Activated CD4-positive, alpha-beta T cell treated with anti-CD3 and anti-CD28 coated beads, Interleukin-2, amount 10 ng/mL, durations not matched to agents 7 days and 5 days (primary cell): ENCODE measurements at places on chromosomes 1 and 21.

DNA sequence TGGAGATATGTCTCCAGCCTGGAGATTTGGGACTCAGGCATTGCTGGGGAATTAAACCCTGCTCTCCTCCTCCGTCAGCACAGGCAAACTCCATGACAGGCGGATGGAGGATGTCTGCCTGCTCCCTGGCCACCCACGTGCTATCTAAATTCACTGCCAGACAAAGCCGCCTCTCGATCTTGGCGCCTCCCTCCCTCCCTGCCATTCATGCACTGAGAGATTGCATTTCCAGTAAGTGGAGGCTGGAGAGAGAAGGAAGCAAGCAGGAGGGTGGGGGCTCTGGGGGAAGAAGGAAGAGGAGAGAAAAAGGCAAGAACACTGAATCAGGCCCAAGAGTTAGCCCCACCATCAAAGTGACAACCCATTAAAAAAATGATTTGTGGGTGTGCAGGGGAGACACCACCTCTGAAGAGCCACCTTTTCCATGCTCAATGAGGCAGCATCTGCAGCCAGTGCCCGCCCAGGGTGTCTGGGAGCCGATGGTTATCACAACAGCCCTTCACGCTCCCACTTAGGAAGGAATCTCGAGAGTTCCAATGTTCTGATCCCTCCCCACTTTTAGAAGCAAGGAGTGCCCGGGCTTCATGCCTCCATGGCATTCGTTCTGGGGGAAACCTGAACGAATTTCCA, 183.0 kb downstream of the HIVEP3 start:
- DNase-seq = no peak

DNA sequence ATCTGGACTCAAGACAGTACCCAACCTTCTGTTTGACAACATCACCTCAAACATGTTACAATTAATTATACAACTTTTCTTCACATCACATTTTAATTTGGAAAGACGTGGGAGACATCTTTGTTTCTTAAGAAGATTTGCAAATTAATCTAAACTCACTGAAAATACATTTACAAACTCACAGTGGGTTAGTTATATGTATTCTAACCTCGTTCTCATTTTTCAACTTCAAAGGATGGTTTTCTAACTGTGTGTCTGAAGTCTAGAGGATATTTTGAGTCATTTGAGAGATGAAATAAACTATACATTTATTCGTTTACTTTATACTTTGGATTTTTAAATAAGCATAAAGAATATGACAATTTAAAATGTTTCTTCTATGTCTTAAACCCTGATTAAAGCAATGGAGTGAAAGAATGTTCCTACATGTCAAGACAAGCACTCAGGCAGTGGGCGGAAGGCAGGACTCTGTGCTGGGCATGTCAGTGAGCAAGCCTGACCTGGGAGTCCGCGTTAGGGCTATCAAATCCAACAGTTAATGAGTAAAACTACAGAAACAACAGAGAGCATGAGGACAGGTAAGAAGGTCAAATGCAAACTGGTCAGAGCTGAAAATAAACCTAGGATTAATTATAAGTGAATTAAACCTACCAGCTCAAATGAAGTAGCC, 76.5 kb upstream of the CTTNBP2NL start:
- DNase-seq = no peak

GRCh38 chr1:226309398-226310244, 657 bp upstream of the LIN9 start:
- no peak for DNase-seq

GRCh38 chr21:39217356-39218081, 34.3 kb upstream of the PSMG1 start:
- DNase-seq = no peak

DNA sequence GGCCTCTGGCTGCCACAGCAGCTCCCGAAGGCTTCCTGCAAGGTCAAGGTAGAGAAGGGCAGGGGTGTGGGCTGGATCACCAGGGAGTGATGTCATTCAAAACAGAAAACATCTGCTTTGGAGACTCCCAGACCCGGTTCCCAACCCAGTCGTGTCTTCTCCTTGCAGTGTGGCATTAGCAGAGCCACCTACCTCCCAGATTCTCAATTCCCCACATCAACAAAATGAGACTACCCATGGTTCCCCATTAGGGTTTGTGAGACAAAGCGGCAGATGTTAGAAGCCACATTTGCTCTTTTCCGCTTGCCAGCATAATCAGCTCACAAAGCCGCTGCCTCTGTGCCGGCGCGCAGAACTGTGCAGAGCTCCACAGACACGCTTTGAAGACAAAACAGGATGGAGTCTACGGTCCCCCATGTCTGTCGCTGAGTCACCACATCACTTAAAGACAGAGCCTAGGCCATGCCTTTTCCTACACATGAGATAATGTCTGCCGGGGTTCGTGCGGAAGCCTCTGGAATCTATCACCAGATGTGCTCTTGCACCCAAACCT, 12.5 kb downstream of the KIF17 start:
- no peak for DNase-seq

GRCh38 chr1:100074604-100075395, 57.9 kb downstream of the SASS6 start:
- DNase-seq = no peak

DNA sequence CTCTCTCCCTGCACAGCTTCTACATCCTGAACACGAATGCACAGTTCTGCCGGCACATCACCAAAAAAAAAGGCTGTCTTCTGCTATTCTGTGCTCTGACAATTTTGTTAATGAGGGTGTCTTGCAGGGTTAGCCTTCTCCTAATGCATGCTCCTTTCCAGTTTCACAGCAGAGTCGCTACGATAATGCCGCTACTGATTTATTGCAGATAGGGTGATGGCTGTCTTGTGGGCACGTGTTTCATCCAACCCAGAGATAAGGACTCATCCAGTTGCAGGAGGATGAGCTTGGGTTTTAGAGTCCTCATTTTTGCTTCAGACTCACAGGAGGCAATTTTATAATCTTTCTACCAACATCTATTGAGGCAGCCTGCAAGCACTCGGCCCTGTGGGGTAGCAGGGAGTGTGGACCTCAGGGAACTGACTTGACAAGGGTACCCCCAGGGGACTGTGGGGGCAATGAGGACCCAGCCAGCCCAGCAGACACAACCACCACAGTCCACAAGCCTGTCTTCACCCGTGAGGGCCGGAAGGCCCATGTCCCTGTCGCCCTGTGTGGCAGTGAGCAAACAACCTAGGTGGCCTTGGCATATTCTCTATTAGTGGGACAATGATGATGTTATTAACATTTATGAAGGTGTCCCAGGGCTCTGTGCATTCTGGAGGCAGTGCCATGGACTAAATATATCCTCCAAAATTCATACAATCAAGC, 15.4 kb upstream of the UTS2 start:
- DNase-seq = no peak

GRCh38 chr1:180912211-180912800, 391 bp upstream of the KIAA1614 start:
- DNase-seq = no peak

GRCh38 chr1:64975740-64976139, 9.4 kb upstream of the JAK1 start:
- DNase-seq = no peak

DNA sequence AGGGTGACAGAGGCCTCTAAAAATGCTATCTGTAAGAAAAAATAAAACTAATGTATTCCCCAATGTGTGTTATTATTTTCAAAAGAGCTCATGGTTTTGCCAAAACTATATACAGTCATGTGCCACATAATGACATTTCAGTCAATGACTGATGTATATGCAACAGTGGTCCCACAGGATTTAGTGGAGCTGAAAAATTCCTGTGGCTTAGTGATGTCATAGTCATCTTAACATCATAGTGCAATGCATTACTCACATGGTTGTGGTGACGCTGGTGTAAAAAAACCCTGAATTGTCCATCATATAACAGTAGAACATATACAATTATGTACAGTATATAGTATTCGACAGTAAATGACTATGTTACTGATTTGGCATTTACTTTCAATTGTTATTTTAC, 172.4 kb downstream of the CACNA1E start:
- no peak for DNase-seq

DNA sequence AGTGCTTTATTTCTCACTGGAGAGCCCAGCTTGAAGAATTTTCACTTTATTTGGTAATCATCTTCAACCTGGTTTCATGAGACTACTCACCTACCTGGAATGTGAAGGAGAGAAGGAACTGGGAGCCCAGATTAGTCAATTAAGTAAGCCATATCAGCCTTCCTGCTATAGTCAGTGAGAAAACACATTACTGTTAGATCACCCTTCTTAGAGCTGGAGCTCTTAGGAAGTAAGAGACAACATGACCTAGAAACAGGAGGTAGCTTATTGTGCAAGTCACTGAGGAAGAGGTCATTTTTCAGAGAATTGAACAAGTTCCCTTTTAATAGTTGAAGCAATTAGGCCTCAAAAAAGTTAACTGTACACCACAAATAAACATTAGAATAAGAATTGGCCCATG, 49.2 kb upstream of the TEKT2 start:
- no peak for DNase-seq

DNA sequence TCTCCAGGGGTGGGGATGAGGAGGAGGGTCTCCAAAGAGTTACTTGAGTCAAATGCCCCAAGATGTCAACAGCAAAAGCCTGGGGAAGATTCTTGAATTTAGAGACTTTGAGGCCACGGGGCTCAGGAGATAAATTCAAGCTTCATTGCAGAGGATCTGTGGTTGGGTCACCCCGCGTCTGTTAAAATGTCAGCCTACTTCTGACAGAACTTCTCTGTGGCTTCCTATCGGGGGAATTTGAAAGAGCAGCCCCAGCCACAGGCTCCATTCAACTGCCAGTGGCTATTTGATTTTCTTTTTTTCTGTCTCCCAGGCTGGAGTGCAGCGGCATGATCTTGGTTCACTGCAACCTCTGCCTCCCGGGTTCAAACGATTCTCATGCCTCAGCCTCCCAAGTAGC, 62.5 kb upstream of the EFHD2 start:
- DNase-seq = peak; percentile 26
